ENCODE measurements at places on chromosomes 6 and 20.

DNA sequence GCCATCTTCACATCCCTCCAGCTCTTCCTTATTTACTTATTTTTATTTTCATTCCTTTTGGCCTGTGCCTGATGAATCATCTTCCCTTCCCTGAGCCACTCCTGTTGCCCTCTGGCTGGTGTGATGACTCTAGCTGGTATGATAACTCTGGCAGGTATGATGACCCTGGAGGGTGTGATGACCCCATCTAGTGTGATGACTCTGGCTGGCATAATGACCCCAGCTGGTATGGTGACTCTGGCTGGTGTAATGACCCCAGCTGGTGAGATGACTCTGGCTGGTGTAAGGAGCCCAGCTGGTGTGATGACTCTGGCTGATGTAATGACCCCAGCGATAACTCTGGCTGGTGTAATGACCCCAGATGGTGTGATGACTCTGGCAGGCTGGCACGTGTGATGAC lies 426.8 kb downstream of the QKI start:
- DNase-seq: no peak

GRCh38 chr20:63706852-63707557 lies 771 bp downstream of the ARFRP1 start:
- no peak for DNase-seq

DNA sequence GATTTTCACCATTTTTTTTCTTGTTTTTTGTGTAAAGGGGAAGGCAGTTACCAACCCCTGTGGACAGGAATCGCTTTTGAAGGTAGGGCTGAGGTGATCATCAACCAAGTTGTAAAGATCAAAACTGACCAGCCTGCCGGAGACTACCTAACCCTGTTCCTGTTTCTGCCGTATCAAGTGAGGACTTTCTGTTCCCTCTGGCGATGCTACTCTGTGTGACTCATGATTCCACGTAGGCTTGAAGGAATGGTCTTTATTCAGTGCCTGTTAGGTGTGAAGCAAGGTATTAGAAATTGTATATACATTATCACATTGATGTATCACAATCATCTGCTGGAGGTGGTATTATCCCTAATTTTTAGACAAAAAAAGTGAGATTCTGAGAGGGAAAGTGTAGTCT lies 161.3 kb downstream of the SOX4 start:
- DNase-seq: no peak

DNA sequence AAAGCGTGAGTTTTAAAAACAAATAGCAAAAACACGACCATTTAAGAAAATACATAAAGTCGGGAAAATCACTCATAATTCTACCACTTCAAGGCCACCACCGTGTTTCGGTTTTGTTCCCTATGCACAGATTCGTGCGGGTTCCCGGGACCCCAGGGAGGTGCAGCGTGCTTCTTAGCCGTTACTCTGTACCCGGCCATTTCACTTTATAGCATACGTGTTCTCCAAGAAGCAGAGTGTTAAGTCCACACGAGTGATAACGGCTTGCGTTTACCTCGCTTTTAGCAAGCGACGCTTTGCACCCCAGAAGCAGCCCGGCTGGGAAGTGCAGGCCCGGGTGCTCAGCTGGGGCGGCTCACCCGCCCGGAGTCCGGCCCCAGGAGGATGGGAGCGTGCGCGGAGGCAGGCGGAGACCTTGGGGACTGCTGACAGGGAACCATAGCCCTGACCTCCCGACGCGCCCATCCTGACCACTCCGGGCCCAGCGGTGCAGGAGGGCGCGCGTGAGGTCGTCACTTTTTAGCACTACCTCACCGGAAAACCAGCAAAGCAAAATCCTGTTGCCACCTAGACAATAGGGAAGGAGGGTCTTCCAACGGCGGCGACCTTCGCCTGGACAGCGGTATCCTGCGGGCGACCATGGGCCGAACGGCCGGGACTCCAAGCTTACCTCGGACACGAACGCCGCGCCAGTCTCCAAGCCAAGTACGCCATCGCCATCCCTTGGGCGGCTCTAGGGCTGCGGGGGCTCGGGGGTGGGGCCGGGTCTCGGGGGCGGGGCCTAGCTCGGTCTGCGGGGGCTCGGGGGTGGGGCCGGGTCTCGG lies at the start of gene ECI2:
Gene ECI2 (minus strand): TSS at position 735 of the 824 bp plus-strand sequence. CDS start 15 bp downstream, at position 720.
- peak; percentile 45 for DNase-seq

GRCh38 chr6:30042476-30042875 lies 18.6 kb upstream of the POLR1H start:
- DNase-seq: no peak

DNA sequence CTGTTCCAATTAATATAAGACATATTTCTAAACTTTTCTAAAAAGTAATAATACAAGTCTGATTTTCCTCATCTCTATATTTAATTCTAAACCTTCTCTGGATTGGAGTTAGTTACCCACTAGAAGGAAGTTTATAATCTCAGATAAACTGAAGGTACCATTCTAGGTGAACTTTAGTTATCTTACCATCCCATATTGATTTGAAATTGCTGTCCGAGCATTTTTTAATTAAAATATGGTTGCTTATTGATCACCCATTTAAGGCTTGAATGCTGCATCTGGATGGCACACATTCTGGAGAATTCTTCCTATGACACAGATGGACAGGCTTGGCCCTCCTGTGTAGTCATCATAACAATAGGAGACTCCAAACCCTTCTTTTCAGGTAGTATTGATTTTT lies 8.0 kb downstream of the RNF182 start:
- no peak for DNase-seq

GRCh38 chr6:16956361-16956760 lies 145.5 kb upstream of the STMND1 start:
- no peak for DNase-seq

- no peak for DNase-seq
Measured at GRCh38 chr6:71393981-71394432, 105.4 kb downstream of the OGFRL1 start.

DNA sequence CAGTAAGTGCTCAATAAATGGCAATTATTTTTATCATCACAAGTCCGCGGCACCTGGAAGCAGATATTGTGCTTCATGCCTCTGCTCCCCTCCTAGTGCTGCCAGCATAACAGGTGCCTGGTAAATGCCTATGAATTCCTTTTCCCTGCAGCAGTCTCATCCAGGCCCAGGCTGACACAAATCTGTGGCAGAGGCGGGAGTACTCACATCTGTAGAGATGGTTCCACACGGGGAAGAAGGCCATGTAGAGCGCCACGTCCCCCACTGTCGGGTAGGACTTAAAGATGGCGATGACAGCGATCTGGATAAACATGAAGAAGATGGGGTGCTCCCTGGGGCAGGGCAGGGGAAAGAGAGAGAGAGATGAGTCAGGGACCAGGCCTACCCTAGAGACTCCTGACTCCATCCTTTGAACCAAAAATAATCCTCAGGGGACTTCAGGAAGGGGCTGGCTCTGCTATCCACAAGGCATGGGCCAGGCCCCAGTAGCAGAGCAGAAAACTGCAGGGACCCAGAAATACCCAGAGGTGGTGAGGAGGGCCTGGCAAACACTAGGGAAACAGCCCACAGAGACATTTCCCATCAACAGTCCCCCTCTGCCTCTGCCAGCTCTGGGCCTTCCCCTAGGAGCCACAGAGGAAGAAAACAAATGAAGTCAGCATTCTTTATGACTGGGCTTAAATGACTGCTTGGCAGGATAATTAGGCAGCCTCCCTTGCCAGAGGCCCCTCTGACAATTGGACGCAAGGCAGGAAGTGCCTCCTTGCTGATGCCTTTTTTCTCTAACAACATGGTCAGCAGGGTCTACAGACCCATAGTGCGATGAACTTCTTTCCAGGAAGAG lies 23.0 kb downstream of the MAP1LC3A start:
- no peak for DNase-seq

DNA sequence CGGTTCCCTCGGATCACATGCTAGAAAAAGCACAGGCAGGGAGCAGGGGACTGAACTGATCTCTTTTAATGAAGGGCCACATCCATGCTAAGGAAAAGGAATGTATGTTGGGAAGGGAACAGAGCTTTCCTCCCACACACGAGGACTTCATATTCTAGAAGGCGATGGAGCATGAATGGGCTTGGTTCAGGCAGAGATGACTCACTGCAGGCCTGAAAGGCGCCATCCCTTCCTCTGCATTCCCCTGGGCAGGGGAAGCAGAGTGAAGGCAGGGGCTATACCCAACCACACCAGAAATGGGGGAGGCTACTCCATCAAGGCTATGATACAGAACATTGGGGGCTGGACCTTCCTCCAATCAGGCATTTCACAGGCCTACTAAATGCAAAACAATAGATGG lies 30.6 kb downstream of the ELMO2 start:
- no peak for DNase-seq

DNA sequence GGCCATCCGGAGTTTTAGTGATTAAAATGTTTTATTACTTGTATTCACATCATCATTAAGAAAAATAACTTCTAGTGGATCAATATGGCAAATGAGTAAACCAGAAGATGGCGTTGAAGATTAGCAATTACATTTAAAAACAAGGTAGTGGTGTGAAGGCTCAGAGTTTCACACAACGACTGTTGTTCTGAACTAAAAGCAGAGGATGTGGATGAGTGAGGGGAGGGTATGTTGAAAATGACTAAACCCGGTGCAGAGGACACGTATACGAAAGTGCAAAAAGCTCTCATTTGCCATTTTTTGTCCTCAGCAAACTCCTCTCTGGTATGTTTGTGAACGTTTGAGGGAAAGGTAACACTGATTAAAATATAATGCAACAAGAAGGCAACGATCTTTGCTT lies 1.9 kb upstream of the IRF4 start:
- DNase-seq: no peak

GRCh38 chr6:135557582-135557981 lies 60.0 kb upstream of the AHI1 start:
- DNase-seq: no peak

DNA sequence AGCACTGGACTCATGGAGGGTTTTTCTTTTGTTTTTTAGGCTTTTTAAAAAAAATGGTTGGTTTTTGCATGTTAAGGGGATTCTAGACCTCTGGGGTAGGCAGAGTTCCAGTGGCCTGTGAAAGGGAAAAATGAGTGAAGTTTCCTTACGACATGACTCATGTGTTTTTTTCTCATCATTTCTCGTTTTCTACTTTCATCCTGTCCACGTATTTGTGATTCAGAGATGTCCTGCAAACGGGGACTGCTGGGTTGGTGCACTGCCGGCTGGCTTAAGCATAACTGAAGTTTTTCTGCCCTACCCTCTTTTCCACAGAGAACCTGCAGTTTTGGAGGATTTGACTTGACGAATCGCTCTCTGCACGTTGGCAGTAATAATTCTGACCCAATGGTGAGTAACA lies 182.3 kb downstream of the SASH1 start:
- no peak for DNase-seq

- peak; percentile 25 for DNase-seq
Measured at GRCh38 chr20:35091816-35092523, 637 bp downstream of the TRPC4AP start.

DNA sequence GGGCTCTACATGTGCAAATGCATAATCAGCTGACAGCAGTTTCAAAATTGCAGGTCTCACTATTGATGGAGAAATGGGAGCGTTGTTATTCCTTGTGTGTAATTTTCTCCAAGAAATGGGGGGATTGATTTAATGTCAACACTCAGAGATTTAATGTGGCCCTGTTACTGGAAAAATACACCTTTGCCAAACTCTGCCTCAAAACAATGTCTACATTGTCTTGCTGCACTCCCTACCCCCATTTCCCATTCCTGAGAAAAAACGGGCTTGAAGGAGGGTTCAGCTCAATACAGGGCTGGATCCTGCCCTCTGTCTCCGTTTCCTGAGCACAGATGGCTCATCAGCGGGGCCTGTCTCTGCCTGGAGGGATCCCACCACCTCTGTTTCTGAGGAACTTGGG lies 18.4 kb downstream of the EDN3 start:
- no peak for DNase-seq

- DNase-seq: no peak
Measured at GRCh38 chr6:166769648-166770047, 142.6 kb upstream of the RPS6KA2 start.

- DNase-seq: no peak
Measured at GRCh38 chr6:166739976-166740318, 112.9 kb upstream of the RPS6KA2 start.

DNA sequence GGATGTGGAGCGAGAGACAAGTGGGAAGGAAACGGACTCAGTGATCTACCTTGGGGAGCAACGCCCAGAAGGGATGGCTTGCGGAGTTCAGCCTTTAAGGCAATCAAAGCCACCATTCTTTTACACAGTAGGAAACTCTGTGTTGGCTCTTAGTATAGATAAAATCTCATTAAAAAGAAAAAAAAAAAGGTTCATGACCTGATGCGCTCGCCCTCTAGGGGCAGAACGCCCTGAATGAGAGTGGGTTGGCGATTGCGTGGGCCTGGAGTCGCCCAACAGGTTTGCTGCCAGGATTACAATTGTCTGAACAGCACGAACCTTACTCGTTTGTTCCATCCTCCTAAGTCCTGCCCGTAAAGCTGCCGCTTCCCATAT lies 1.2 kb downstream of the TPD52L1 start:
- DNase-seq: no peak

- DNase-seq: no peak
Measured at GRCh38 chr6:67231092-67231491, 1404.0 kb upstream of the ADGRB3 start.

GRCh38 chr20:50508171-50508755 lies 1.9 kb upstream of the PTPN1 start:
- DNase-seq: no peak

GRCh38 chr20:63915471-63915870 lies 20.5 kb downstream of the DNAJC5 start:
- no peak for DNase-seq

GRCh38 chr20:709423-709822 lies 33.8 kb upstream of the SCRT2 start:
- peak; percentile 60 for DNase-seq

DNA sequence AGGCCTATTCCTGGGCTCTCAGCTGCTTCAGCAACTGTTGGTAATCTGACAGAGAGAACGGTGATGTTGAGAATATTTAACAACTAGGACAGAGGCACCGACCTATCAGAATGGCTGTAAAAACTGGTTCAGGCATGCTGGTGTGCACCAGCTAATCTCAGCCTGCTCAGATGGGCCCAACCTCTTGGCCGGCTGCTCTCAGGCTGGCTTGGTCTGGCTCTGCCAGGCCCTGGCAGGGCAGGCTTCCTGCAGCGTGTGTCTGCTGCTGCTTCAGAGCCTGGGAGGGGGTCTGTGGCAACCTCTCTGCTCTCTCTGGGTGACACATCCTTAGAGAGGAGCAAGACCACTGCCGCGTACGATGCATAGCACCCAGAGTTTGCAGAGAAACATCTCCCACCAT lies 4.8 kb downstream of the SLC2A12 start:
- no peak for DNase-seq

GRCh38 chr6:20490591-20490990 lies 43.7 kb upstream of the CDKAL1 start:
- no peak for DNase-seq

- no peak for DNase-seq
Measured at GRCh38 chr20:31739550-31739977, 474 bp downstream of the TPX2 start.

DNA sequence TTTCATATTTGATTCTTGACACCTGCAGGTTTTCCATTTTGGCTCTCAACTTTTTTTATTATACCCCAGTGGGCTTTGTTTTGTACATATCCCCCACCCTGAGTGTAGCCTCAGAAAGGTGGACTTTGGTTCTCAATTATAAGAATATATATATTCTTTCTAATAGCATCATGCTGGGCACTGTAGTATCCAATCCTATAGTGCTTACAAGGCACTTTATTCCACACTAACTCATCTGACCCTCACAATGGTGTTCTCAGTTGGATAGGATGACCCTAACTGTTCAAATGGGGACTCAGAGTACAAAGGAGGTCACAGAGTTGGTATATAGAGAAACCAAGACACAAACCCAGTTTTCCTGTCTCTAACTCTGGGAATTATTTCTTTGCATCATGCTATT lies 48.9 kb upstream of the SNAP25 start:
- no peak for DNase-seq

GRCh38 chr6:44898296-44898930 lies 429.7 kb upstream of the RUNX2 start:
- DNase-seq: no peak

- DNase-seq: no peak
Measured at GRCh38 chr6:38407192-38407591, 232.5 kb downstream of the BTBD9 start.
